ENCODE measurements at places on chromosomes 7 and 10.

- no peak for DNase-seq
Measured at GRCh38 chr7:18206331-18206730, 178.7 kb upstream of the PRPS1L1 start.

- DNase-seq: no peak
Measured at GRCh38 chr10:1551636-1552338, 185.5 kb downstream of the ADARB2 start.

GRCh38 chr7:3210531-3210930 lies 90.5 kb upstream of the SDK1 start:
- DNase-seq: no peak

DNA sequence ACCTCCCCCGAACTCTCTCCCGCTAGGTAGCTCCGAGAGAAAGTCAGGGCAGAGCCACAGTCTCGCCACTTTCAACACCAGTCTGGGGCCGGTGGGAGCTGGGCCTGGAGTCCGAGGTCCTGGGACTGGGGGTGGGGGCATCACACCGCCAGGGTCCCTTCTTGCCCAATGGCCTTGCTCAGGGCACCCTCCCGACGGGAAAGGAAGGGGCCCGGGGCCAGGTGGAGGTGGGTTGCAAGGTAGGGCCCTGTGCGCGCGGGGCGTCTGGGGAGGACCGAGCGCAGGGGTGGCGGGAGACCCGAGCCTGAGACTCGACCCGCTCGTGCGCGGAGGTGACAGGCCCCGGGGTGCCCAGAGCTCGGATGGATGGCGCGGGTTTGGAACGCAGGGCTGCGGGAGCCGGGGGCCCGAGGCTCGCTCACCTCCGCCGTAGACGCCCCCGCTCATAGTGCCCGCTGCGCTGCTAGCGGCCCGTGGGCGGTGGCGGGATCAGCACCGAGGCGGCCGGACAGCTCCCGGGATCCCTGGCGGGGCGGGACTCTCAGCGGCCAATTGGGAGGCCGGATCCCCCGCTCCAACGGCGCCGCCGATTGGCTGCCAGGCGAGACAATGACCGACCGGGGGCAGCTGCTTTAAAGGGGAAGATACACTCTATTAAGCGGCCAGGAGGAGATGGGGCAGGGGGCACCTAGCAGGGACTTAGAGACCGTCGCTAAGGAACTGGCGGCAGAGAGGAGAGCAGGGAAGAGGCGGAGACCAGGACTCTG lies at the start of gene ACTL6B:
Gene ACTL6B (minus strand): TSS at position 541 of the 767 bp plus-strand sequence. CDS start 94 bp downstream, at position 447.
- DNase-seq: peak; percentile 40

- peak; percentile 70 for DNase-seq
Measured at GRCh38 chr10:101694674-101695403, at the start of gene FBXW4. Gene FBXW4, minus strand, starts transcription at chr10:101695170. Its CDS starts 65 bp downstream, at chr10:101695105.

- no peak for DNase-seq
Measured at GRCh38 chr7:145212050-145212449, 376.2 kb upstream of the TPK1 start.

DNA sequence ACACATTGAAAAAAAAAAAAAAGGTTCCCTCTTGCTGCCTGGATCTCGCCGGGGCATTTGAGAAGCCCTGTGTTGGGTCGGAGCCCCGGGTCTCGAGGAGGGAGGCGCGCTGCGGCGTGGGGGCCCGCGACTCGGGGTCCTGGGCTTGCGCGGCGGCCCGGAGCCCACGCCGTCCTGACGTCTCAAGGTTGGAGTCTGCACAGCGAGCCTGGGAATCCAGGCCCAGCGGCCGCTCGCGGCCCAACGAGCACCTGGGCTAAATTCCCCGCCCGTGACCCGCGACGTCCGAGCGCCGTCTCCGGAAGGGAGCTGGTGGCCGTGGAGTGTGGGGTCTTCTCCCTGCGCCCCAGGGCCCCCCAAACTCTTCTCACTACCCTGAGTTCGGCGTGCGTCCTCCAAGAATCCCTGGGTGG lies 1.4 kb upstream of the CTBP2 start:
- DNase-seq: no peak

DNA sequence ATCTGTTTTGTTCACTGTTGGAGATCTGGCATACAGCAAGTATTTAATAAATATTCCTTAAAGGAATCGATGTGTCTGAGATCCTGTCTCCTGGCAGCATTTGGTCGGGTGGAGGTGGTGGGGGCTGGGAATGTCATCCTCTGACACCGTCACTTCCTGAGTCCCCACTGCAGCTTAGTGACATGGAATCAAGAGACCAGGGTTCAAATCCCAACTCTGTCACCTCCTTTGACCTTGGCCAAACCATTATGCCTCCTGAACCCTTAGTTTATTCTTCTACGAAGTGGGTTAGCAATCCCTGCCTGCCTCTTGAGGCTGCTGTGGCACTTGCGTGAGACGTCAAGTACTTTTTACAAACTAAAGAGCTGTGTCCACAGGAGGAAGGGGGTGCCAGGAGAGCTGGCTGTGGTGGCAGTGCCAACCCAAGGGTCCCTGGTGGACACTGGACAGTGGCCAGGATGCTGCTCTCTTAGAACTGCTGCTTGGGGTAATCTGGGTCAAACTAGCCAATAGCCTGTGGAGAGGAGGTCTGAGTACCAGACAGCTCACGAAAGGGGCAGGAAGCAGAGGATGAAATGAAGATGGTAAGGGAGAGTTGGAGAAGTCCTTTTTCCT lies 8.0 kb upstream of the ZMIZ1 start:
- no peak for DNase-seq

DNA sequence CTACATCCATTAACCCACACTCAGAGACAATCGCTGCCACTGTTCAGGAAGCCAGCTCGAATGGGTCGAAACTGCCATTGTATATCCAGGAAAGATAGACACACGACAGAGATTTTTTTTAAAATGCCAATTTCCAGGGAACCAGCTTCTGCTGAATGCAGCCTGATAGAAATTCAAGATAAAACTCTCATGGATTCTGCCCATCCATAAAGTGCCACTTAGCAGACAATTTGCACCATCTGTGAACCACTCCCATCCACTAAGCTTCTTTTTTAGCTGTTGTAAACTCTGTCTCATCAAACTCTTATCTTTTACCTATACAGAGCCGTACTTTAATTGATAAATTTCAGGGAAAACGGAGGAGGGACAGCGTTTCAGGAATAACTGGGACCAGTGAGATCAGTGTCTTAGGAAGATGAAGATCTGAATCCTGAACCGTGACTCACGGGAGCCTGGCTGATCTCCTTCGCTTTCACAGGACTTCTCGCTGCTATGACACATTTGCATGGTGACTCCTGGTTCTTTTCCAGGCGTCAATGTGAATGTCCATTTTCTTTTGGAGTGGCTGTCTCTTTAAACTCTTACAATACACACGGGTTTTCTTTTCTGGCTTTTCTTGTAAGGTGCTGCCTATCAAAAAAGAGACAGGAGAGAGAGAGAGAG lies 103.4 kb downstream of the FAM204A start:
- no peak for DNase-seq

GRCh38 chr10:68172324-68172723 lies 59.6 kb downstream of the ATOH7 start:
- DNase-seq: no peak

GRCh38 chr7:151436446-151437158 lies 3.3 kb downstream of the CRYGN start:
- no peak for DNase-seq

- DNase-seq: peak; percentile 11
Measured at GRCh38 chr7:105210721-105211205, 178.0 kb downstream of the SRPK2 start.

- no peak for DNase-seq
Measured at GRCh38 chr7:16571941-16572340, 45.3 kb downstream of the LRRC72 start.

DNA sequence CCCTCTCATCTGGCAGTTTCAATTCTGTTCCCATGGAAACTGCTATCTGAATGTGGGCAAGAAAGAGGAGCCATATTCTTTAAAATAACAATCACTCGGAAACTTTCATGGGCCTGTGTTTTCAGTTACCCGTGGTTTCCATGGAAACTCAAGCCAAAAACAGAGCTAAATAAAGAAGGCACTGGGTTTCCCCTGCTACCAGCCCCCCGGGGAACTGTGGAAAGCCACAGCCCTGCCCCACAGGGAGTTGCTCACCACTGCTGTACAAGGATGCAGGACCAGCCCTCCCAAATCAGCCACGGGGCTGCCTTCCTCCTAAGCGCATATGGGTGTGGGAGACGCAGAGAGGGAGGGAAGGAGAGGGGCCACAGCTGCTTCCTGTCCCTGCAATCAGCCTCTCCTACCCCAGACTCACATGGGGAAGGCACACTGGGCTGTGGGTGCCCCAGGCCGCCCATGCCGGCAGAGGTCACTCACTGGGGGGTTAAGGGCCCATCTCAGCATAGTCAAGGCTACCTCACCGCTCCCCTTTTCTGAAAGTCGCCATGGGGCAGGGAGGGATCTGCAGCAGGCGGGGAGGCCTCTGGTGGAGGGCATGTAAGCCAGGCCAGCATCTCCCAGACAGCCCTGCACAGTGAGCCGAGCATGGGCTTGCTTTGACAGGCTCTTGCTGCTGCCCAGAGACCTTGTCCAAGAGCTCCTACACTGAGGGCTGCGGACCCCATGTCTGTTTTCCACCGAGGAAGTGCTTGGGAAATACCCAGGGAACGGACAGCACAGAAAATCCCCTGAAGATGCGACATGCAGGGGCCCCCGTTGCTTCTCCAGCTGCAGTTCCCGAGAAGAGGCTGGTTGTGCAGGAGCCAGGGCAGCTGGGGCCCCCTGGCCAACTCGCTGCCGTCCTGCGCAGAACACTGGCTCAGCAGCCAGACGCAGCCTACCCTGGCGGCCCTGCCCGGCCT lies 157.3 kb upstream of the PPP2R2D start:
- DNase-seq: peak; percentile 29

DNA sequence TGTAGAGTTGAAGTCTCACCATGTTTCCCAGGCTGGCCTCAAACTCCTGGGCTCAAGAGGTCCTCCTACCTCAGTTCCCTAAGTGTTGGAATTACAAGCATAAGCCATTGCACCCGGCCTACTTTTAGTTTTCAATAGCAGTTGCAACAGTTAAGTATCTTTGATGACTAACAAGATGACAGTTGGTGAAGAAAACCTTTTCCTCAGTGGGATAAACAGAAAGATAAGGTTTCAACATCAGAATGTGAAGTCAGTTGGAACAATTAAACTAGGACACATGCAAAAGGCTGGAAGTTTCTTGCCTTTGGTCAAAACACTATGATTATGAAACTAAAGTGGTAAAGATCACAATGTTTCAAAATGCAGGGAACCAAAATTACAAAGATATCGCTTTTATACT lies 169.2 kb downstream of the ZNF438 start:
- peak; percentile 66 for DNase-seq

GRCh38 chr7:131011976-131012375 lies 278.0 kb upstream of the KLF14 start:
- DNase-seq: peak; percentile 56

- DNase-seq: no peak
Measured at GRCh38 chr10:100980311-100980710, 7.0 kb downstream of the MRPL43 start.

DNA sequence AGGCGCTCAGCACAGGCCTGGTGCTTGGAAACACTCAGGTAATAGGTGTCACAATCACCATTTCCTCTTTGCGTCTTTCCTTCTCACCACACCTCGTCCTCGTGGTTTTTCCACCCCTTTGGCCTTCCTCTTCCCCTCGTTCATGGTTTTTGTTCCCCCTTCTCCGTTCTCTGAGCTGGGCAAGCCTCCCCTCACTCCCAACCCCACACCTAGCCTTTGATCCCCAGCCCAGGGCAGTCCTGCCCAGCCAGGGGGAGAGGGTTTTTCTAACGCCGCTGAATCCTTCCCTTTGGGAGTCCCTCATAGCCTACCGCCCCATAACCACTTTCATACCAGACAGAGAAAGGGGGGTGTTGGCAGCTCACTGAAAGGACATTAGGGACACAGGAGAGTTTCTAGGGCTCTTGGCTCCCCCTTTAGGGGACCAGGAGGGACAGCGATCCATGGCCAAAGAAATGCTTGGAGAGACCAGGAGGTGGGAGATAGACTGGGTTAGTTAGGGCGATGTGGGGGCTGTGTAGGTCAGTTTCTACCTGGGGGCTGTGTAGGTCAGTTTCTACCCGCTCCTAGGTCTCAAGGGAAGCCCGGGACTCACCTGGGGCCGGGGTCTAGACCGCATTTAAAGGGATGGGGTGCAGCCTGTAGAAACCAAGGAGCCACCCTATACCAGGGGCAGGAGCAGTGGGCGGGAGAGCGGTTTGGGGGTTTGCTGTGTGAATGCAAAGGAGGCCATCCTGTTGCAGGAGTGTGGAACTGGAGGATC lies 1.4 kb downstream of the EPHB4 start:
- no peak for DNase-seq

DNA sequence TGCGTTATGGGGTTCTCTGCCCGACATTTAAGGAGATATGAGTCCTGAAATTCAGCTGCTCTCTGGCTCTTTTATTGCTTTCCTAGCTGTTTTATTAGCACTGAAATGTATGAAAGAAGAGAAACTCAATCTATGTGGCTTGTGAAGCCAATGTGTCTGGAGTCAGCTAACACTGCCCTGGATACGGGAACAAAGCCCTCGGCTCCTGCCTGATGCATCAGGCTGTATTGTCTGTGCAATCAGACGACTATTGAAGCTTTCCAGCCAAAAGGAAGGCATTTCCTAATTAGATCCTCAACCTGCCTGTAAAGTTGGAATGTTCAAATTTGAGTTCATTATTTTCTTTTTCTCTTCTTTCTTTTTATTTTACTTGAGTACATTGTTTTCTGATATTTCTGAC lies 22.0 kb upstream of the TM9SF3 start:
- no peak for DNase-seq

- DNase-seq: peak; percentile 34
Measured at GRCh38 chr7:148982654-148983199, 45.6 kb downstream of the PDIA4 start.

- no peak for DNase-seq
Measured at GRCh38 chr7:91811236-91811635, 69.3 kb downstream of the MTERF1 start.

DNA sequence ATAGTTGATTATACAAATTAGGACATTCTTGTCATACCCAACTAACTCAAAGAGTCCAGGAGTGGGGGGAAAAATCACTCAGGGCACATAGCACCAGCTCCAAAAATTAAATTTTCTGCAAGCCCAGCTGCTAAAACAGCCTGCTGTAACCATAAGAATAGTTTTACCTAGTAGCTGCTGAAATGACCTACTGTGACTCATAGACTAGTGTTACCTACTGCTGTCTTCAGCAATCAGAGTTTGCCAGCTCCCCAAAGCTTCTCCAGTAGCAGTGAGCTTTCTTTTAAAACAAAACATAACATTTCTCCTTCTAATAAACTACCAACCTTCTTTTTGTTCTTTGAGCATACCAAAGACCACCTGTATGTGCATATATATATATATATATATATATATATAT lies 4.2 kb upstream of the ARHGAP12 start:
- no peak for DNase-seq

- DNase-seq: no peak
Measured at GRCh38 chr7:148192491-148192890, 398.1 kb upstream of the C7orf33 start.

Measured in inflammatory macrophage treated with lipopolysaccharide for 4 hours (primary cell).